Right lobe of liver (tissue), 6 donors: ENCODE measurements at places on chromosomes 3 and 15. TPM values are rescaled to one million over a fixed set of nuclear protein-coding genes. Genes with fewer than 3 reads are reported as not detected.
A peak's percentile ranks its signal among the peaks of the same experiment; 100 is the strongest.

DAZL gene
- not detected for total RNA-seq

TEX55 gene
- total RNA-seq = not detected

SUSD5 gene
- total RNA-seq = 0.20 TPM

CPNE9 gene
- not detected for total RNA-seq

DNA sequence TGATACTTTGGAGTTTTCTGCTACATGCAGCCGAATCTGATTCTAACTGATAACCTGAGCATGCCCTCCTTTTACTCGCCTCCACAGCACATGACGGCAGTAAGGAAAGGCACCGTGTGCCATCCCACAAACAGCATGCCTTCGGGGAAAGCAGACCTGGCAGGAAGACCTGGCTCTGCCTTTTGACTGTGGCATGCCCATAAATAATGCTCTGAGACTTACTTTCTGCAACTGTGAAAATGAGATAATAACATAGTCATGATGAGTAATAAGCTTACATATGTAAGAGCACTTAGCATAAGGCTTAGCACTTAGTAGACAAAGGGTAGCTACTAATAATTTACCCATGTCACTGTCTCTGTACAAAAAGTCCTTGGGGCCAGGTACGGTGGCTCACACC is 32.9 kb downstream of the MTHFS start:
- DNase-seq = no peak

GRCh38 chr3:46206282-46207015 is 1.7 kb downstream of the CCR1 start:
- DNase-seq = no peak

DNA sequence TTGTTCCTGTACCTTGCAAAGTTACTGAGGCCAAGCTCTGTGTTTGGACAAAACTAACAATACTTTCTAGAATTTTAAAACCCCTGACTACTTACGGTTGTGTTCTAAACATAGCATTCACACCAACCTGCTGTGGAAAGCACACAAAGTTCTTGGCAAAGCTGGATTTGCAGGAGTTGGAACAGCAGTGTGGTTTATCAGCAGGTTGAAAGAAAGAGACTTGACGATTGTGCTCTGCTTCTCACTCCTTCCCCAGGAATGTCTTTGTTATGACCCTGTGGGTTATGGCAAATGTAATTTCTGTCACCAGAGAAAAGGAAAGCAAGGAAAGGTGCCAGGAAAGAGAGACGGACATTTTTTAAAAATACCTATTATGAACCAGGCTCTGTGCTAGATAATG is 165.5 kb upstream of the TGFBR2 start:
- DNase-seq = no peak

DNA sequence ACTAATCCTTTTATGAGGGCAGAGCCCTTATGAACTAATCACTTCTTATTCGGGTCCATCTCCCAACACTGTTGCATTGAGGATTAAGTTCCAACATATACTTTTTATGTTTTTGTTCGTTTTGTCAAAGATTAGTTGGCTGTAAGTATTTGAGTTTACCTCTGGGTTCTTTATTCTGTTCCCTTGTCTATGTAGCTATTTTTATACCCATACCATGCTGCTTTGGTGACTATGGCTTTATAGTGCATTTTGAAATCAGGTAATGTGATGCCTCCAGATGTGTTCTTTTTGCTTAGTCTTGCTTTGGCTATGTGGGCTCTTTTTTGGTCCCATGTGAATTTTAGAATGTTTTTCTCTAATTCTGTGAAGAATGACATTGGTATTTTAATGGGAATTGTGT is 166.4 kb upstream of the KCNMB2 start:
- no peak for DNase-seq

DNA sequence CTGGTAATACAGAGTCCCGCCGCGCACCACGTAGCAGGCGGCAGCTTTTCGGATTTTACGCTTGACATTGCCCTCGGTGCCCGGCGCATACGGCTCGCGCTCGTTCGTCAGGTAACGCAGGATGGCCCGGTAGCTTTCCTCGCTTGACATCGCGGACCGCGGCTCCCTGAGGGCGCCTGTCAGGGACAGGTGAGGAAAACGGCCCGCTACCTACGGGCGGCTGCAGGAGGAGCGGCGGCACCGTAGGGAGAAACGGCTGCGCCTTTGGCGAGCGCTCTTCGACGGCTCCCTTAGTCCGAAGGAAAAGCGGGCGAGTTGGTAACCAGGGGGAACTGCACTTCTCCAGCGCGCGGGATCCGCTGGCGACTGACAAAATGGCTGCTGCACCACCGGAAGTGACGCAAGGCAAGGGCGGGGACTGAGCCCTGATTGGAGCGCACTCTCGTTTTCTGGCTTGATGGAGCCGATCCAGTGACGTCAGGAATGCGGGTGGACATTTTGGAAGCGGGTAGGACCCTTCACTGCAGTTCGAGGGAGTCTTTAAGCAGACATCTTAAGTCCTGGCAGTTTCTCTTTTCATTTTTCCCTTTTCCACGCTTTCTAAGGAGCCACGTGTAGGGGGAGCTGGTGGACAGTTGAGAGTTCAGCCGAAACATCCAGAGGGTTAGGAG is at the start of gene ZBTB11:
Gene ZBTB11, minus strand, starts transcription at position 368 of the 671 bp plus-strand sequence. Its CDS starts 218 bp downstream, at position 150.
- peak; percentile 100 for DNase-seq

- DNase-seq = no peak
These were observed 78.4 kb downstream of the AKAP13 start for GRCh38 chr15:85458764-85459163.

DNA sequence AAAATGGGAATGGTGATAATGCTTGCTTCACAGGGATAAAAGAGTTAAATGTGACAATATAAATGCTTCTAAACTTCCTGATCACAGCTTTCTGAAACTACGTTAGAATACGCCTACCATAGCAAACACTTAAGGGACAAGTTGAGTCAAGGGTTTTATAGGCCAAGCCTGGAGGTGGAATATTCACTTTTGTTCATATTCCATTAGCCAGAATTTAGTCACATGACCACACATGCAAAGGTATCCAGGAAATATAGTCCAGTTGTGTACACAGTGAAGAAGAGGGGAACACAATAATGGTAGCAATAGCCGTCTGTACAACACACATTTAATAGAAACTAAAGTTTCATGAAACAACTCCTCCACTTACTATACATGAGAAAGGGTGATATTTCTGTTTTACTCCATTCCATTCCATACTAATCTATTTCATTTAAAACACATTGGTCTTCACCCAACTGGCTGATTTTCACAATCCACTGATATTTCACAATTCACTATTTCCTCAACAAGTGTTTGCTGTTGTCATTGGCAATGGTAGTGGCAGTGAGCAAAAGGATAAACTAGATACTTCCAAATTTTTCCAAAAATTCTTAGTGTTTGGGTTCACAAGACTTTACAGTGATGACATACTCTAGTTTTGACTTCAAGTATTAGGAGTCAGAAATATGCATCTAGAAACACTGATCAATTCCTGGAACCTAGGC is 270.9 kb downstream of the ERC2 start:
- DNase-seq = no peak

- DNase-seq = no peak
These were observed 43.5 kb upstream of the UBE2E1 start for GRCh38 chr3:23762214-23762613.

DNA sequence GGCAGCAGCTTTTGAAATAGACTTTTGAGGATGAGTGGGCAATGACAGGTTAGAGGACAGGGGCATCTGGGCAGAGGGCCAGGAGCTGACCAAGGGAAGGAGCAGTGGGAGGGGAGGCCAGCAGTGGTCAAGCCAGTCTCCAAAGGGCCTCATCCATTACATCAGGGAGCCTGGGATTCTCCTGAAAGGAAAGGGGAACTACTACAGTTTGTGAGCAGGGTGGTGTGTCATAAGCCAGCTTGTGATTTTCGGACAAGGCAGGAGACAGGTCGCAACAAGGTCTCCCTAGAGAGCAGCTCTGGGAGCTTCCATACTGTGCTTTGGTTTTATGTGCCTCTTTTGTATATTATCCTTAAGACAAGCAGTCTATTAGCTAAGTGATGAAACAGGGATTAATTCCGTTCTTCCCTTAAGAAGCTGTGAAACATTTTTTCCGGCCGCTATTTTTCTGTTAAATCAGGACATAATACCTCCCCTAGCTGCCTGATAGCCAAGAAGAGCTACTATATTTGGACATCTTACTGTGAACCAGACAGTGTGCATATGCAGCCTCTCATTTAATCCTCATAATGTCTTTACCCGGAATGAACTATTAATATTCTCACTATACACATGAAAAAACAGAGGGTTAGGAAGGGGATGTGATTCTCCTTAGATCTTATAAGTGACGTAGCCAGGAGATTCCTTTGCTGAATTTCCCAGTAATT is 46.4 kb downstream of the C2CD4B start:
- DNase-seq = no peak

- DNase-seq = no peak
These were observed 348.3 kb downstream of the CGGBP1 start for GRCh38 chr3:87710511-87710910.

DNA sequence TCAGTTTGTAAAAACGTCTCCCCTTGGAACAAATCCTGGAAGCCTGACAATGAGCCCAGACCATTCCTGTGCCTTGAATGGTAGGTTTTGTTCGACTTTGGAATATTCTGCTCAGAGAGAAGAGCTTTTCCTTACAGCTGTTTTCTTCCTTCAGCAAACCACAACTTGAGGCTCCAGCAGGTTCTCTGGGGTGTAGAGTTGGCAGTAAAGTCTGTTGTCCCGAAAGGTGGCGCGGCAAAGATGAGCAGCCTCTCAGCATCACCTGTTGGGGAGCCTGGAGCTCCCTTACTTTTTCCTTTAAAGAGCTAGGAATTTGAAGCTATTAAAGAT is 65.4 kb downstream of the BOC start:
- no peak for DNase-seq

DNA sequence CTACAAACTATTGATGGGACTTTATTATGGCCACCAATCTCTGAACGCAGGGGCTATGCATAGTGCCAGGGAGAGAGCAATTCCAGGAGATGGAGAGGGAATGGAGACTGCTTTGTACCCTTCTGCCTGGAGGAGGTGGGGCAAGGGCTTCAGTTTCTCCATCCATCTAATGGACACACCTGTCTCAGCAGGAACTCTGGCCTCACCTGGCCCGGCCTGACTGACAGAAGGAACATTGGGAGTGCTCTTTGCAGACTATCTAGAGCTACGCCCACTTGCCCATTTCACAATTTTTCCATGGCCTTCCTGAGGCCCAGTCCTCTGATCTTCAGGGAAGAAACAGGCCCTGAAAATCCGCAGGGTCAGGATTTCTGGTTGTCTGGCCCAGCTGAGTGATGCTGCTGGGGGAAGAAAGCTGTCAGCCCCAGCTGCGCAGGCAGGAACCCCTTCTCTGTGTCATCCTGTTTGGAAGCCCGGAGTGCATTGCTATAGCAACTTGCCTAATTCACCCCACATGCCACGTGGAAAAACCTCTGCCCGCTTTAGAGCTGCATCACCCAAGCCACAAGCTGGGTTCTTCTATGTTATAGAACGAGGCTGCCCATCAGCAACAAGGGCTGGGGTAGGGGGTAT is 6.4 kb downstream of the ITGA11 start:
- DNase-seq = no peak

DNA sequence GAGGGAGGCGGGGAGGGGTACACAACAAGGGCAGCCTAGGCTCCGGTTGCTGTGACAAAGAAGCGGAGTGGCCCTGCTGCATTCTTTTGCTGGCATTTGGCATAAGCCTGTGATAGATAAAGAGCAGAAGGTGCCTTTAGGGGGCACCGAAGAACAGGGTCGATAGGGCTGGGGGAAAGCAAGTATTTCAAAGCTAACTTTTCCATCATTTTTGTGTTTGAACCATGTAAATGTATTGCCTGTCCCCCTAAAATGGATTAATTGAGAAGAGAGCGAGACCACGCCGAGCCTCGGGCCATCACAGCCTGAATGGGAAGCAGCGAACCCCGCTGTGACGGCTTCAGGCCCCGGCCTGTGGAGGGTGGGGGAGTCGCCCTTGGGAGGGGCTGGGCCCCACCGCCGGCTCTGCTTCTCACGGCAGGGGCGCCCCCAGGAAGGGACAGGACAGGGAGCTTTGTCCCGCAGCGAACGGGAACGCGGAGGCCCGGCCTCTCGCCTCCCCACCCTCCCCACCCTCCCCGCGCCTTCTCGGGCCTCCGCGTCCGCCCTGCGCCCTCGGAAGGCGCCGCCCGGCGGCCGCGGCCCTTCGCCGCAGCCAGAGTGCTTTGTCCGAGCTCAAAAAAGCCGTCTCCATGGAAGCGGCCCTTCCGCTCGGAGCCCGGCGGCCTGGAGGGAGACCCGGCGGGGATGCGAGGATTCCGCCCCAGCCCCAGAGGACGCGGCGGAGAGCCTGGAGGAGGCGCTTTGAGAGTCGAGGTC is 32.4 kb upstream of the ALDH1L1 start:
- DNase-seq = peak; percentile 59
